Caudate nucleus (tissue), 63 donors: ENCODE measurements at places on chromosomes 13 and 19.

GRCh38 chr19:4357095-4357797 is 13.9 kb downstream of the MPND start:
- no peak for DNase-seq

DNA sequence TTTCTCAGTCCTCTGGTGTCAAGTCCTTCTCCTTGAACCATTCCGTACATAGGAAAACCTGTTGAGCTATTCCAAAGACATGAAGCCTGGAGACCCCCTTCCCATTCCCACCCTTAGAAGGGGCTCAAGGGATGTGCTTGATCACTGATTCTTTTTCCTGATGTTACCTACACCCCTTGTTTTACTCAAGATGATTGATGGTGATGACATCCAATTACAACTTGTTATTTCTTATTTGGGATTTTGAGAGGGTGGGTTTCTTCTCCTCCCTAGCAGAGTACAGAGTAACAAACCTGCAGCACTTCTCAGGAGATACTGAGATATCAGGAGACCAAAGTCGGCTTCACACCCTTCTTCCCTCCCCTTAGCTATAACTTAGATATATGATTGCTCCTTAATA is 6.7 kb upstream of the RPS19 start:
- no peak for DNase-seq

- no peak for DNase-seq
Observed at GRCh38 chr13:114048443-114048842, 74.6 kb upstream of the C13orf46 start.

DNA sequence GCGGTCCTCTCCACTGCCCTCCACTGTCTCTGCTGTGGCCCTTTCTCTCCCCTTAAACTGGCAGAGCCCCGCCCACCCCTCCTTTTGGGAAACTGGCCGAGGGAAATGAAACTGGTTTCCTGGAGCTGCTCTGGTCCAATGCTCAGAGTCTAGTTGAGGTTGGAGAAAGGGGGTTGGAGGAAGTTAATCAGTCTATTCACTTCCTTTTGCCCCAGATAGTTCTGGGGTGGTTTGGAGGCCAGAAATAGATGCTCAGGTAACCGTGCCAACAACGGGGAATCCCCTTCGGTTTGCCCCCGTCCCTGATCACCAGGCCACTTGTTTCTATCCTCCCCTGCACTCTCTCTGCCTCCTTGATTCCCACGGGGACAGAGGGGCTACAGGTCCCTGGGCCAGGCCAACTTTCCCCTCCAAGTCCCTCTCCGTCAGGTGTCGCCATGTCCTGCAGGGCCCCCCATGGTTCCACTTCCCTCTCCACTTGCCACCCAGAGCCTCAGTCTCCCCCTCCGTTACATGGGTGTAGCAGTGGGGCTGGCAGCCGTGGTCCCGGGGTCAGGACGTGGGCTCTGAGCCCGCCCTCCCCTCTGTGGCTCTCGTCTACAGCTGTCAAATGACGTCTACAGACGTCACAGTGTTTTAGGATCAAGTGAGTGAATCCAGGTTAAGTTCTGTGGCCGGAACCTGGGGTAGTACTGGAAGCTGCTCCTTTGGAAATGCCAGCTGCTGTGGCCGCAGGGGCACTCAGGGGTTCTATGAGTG is at the start of gene IL4I1:
Gene IL4I1, minus strand, starts transcription at position 25 of the 759 bp plus-strand sequence. CDS start 727 bp downstream, outside the sequence.
- no peak for DNase-seq

GRCh38 chr13:105735281-105735680 is 800.2 kb downstream of the EFNB2 start:
- no peak for DNase-seq

DNA sequence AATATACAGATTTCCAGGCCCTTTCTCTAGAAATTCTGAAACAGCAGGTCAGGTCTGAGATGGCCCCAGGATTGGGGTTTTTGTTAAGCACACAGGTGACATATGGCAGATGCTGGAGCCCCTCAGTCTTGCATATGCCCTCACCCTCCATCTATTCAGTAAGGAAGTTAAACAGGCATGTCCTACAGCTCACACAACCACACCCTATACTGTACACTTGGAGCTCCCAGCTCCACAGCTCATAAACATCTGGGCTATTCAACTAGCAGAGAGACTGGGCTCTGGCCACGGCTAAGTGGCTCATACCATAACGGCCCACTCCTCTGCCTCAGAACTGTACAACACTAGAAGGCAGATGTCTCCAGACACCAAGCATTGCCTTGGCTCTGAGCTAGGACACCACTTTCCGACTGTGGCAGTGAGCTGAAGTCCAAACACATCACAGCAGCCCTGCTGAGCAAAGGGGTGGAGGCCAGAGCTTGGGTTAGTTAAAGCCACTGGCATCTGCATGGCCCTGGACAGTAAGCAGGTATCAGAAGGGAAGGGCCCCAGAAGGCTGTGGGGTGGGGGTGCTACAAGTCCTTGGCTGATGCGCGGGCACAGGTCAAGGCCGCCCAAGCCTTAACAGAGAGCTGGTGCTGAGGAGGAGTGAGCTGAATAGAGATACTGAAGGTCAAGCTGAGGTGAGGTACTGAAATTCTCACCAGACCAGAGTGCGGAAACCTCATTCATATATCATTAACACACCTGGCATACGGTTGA is 79.1 kb downstream of the ABCC4 start:
- no peak for DNase-seq

DNA sequence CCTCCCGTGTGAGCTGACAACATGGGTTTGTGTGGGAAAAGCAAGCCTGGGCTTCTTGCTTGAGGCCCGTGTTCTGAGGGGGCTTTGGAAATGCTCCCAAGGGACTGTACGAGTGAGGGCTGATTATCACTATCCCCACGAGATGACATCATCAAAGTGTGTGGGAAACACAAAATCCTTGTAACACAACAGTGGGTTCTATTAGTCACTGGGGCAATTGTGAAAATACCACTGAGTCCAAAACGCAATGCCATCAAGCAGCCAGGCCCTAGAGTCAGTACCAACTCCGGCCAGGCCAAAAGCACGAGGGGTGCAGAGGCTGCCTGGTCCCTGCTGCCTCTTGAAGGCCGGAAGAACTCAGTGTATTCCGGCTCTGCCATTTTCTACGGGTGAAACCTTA is 29.6 kb downstream of the CAPS start:
- no peak for DNase-seq

DNA sequence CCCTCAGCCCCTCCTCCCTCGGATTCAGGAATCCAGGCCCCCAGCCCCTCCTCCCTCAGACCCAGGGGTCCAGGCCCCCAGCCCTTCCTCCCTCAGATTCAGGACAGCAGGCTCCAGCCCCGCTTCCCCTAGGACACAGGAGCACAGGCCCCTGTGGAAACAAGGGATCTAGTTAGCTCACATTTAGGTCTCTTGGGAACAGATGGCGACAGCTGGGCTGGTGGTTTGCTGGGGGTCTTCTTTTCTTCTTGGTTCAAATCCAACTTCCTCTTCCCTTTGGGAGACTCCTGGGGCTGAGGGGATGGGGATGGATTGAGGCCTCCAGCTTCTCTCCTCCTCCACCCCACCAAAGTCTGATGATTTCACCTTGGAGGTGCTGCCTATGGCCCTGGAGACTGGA is 19.6 kb downstream of the ZNF575 start:
- DNase-seq, result no peak

DNA sequence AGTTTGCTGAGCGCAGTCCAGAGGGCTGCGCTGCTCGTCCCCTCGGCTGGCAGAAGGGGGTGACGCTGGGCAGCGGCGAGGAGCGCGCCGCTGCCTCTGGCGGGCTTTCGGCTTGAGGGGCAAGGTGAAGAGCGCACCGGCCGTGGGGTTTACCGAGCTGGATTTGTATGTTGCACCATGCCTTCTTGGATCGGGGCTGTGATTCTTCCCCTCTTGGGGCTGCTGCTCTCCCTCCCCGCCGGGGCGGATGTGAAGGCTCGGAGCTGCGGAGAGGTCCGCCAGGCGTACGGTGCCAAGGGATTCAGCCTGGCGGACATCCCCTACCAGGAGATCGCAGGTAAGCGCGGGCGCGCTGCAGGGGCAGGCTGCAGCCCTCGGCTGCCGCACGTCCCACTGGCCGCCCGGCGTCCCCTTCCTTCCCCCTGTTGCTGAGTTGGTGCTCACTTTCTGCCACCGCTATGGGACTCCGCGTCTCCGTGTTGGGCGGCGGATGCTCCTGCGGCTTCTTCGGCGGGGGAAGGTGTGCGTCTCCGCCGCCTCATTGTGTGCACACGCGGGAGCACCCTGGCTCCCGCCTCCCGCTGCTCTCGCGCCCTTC is 772 bp downstream of the GPC6 start:
- peak; percentile 56 for DNase-seq

- DNase-seq, result no peak
Observed at GRCh38 chr13:40506592-40507446, 159.6 kb downstream of the FOXO1 start.

GRCh38 chr19:45766869-45767346 is 2.1 kb downstream of the SIX5 start:
- no peak for DNase-seq

DNA sequence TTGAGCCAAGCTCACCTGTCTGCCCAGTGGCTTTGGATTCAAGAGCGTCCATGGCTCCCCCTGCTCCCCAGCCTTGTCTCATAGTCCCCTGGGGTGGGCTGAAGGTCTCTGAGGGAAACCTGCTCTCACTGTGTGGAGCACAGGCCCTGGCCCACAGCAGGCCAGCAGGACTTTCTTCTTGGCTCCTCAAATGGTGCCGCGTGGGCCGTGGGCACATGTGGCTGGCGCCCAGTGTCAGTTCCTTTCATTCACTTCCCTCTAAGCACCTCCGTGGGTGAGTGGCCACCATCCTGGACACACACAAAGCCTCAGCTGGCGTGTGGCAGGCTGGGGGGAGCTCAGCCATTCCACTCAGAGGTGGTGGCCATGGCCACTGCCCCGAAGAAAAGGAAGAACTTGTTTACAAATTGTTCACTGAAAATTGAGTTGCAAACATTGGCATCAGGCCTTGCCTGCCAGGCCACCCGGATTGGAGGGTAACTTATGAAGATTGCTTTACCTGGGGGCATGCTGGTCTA is 53.1 kb downstream of the C1QTNF9 start:
- no peak for DNase-seq

DNA sequence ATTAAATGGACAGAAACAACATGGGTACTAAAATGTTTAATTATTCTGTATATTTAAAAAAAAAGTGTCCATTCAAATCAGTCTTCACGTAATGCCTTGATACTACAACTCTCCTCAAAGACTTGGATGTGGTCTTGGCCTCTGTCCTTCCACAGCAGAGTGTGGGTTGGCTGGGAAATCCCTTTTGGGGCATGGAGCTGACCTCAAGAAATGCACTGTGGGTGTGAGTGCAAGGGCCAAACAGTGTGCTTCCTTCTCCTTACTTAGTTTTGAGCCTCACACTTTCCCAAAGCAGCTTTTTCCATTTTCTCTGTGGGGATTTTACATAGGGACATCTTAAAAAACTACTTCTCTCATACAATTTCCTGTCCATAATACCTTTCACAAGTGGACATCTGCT is 607.4 kb downstream of the EFNB2 start:
- DNase-seq, result no peak

DNA sequence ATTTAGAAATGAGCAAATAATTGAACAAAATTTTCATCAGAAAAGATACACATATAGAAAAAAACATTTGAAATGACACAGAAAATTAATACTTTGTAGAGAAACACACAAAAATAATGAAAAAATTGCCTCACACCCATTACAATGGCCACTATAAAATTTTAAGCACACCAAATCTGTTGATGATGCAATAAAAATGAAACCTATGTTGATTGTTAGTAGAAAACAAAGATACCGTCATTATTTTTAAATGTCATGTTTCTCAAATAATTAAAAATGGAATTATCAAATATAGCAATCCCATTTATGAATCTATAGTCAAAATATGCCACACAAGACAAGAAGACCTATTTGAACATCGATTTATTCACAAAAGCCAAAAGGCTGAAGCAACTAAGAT is 90.5 kb downstream of the ZNF708 start:
- DNase-seq, result no peak

DNA sequence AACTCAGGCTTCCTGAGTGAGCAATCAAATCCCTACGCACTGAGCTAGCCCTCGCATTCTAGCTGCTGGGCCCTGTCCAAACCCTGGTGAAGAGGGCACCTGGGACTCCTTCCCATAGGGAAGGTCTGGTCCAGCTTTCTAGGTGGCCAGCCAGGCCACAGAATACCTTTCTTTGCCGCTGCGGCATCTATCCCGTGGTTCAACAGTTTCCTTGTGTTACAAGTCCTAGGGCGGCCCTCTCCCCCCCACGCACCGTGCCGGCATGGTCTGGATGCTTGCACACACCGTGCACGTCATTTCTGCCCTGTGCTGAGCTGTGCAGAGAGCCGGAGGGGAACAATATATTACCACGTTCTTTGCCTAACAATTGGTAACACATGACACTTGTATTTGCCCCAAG is 164.6 kb upstream of the TSHZ3 start:
- DNase-seq, result no peak

DNA sequence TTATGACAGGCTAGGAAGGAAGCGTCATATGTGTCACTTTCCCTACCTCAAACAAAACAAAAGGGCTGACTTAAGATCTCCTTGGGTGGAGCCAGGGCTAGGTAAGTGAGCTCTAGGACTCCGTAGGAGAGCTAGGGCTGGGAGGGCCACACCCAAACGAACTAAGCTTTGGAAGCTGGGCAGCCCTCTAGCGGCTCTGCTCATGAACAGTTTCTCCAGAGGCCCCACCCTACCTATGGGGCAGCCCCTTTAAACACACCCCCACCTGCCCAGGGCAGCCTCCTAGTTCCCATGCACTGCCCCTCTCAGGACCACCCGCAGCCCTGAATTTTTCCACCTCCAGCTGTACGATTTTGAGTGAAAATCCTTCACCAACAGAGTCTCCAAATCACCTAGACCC is 3.5 kb downstream of the PEG3 start:
- DNase-seq, result no peak

DNA sequence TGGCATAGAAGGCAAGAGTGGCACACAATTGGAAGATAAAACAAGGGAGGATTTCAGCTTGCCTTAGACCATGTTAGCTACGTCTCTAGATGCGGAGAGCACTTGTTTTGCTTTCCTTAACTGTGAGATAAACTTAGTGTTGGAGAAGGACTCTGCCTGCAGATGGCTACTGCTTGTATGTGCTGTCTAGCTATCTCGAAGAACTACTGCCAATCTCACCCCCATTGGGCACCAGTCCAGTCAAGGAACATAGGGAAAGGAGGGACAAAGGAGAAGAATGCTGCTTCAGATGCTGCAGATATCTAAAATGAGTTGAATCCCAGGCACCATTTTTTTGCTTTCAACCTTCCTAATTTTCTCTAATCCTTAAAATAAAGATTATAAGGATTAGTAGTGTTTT is 726.0 kb upstream of the ARGLU1 start:
- no peak for DNase-seq
